ENCODE measurements at places on chromosomes 1 and 21.

DNA sequence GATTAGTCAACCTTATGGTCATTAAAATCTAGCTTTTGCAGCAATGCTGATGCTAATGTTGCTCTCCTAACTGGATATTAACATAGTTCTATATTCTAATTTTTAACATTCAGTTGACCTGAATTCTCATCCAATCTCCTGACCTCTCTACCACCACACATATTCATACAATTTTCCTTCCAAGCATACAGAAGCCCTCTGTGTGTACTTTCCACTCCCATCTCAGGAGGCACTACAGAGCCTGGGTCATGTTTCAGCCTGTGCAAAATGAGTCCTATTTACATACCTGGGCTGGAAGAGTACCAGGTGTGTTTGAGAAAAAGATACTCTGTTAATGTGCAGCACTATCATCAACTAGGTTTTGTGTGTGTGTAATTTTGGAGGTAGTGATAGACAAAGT lies 486.3 kb downstream of the NEGR1 start:
- no peak for DNase-seq

GRCh38 chr1:50977575-50978143 lies 7.6 kb downstream of the CDKN2C start:
- DNase-seq: peak; percentile 32

DNA sequence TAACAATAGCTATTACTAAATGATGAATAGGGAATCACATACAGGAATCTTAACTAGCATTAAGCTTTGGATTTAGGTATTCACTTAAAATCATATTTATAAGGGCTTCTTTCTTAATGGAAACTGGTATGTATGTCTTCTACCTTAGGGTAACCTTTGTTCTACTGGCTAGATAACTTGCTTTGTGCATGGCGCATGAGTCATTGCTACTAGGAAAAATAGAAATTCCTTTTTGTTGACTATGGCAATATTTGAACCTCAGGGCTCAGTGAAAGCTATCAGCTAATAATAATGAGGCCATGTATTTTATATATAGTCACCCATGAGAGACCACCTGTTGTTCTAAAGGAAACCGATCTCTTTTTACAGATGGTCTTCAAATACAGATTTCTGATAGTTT lies 72.5 kb downstream of the RPS6KC1 start:
- DNase-seq: no peak

DNA sequence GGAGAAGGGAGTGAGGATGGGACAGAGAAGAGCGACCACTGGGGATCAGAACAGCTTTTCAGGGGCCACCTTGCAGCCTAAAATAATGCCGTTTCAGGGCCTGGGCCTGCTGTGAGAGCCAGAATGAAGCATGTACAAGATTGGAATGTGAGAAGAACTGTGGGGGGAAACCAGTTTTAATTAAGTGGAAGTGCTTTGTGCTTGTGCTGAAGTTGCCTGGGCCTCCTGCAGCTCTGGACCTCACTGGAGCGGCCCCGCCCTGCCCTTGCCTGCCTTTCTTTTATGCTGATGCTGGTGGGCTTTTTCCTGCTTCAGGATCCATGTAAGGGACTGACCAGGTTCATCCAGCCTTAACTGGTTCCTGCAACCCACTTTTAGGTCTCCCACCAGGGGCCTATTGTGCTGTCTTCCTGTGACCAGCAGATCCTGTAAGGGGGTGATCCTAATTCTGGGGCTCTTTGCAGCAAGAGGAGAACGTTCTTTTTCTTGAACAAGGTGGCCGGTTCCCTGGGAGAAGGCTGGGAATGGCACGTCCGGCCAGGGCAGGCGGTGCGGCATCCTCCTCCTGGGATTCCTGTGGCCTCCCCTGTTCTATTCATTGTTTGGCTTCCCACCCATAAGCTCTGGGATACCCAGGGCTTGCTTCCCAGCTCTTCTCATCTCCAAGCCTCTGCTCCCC lies 3.2 kb downstream of the C1orf226 start:
- DNase-seq: no peak

DNA sequence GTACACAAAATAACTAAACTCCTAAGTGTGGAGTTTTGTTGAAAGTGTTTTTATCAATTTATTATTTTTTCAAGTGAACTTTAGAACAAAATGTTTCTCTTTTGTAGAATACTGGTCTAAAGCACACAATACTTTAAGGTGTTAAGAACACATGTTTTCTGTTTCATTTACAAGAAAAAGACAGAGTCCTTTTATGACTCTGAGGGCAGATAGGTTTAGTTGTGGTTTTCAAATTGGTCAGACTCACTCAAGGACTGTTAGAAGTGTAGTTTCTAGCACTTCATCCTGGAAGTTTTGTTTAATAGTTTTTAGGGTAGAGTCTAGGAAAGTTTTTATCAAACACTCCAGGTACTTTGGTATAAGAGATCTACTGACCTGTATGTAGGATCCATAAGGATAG lies 376.5 kb downstream of the LRRIQ3 start:
- DNase-seq: no peak

DNA sequence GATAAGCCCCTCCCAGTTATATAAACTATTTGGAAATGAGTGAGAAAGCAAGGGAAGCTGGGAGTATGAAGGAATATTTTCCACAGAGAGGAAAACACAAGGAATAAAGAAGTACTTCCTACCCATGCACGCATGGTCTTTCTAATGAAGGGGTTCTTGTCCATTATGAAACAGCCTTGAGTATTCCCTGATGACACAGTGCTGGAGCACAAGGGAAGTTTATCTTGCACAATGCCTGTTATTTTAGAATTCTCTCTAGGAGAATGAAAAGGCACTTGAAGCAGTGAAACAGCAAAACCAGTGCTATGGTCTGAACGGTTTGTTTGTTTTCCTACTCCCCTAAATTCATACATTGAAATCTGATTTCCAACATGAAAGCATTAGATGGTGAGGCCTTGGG lies 38.6 kb upstream of the ADAMTS1 start:
- DNase-seq: no peak

DNA sequence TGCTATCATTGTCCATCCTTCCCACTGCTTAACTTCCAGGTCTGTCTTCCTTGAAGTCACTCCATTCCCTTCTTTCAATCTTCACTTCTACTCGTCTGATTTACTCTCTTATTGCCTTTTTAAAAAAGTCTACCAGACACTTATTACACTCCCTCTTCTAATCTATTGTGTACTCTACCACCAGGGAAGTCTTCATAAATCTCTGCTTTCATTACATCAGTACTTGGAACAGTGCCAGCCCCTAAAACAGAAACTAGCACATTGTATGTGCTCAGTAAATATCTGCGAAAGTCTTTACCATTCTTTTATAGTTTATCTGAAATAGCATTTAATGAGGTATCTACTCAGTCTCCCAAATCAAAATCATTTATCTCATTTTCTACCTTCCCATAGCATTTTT lies 236.4 kb downstream of the USH2A start:
- no peak for DNase-seq

GRCh38 chr1:7070389-7071029 lies 285.3 kb downstream of the CAMTA1 start:
- peak; percentile 67 for DNase-seq

GRCh38 chr1:92536211-92536979 lies 49.7 kb upstream of the GFI1 start:
- no peak for DNase-seq

DNA sequence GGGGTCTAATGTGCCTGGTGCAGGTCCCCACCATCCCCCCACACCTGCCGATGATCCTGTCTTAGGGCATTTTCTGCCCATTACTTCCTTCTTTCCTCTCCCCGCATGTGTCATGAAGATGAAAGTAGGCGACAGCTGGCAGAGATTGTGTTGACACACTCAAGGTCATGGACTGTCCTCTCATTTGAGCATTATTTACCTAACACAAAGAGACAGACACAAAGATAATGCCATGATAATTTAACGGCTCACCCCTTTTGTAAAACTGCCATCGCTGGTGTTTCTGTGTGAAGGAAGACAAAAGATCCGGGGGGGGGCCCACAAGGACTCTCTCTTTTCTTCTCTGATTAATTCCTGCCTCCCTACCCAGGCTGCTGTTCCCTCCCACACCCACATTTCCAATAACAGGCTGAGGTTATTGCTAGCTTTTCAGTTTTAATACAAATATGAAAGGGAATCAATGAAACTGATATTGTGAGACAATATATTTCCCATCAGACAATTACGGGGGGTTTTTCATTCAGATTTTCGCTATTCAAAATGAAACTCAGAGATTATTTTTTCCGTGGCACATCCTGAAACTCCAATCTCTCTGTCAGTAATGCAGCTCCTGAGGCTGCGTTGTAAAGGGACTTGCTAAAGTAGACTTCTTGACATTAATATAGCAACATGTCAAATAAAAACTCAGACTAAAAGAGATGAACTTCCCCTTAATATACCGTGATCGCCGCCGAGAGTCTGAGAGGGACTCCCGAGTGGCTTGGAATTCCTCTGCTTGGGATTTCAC lies 561.1 kb downstream of the NPHP4 start:
- DNase-seq: no peak

DNA sequence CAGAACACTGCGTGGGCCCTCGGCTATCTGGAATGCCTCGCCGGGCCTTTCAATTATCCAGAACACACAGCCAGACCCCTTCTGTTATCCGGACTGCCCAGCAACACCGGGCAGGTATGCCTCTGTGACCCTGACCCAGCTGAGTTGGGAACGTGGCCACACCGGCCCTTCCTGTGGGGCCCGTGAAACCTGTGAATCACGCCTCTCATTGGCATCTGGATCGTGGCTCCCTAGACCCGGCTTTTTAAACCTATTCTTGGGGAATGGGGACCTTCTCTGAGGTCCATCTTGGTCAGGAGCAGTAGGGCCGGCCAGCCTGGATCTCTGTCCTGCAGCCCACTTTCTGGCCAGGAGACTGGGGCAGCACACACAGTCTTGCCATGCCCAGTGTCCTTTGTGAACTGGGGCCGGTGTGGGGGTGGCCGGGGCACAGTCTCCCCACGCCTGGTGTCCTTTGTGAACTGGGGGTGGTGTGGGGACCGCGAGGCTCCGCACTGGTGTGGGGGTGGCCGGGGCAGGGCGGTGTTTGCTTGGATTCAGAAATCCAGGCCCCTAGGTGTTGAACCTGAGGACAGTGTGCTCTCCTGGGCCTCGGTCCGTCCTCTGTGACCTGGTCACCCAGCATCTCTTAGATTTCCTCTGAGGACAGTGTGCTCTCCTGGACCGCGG lies 11.1 kb downstream of the COL18A1 start:
- DNase-seq: no peak

DNA sequence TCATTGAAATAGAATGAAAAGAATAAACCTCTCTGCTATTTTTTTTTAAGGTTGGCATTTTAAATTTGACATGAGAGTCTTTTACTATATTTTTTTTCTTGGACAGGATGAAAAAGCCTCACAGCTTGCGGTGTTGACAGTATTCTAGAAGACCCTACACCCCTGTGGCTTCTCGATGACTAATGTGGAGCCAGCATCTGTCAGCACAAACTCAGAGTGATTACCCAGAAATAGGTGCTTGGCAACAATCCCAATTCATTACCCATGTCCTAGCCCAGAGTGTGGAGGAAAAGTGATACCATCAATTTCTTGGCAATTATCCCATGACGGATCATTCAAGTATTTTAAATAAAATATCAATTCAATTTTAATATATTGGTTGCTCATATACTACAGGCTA lies 186.8 kb upstream of the MAP1LC3C start:
- DNase-seq: no peak
